ENCODE measurements at places on chromosomes 12 and 14.

DNA sequence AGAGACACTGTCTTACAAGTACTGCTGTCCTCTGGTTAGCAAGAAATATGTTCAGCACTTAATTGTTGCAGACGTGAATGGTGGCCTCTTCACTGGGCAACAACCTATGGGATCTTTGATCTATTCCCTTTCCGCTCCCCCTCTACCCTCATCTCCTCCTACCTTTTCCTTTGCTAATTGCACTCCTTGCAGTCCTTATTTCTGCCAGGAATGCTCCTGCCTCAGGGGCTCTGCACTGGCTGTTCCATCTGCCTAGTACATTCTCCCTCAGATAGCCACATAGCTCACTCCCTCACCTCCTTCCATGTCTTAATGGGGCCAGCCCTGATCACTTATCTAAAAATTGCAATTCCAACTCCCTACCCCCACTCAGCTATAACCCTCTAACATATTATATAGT lies 4.5 kb upstream of the NFYB start:
- DNase-seq = no peak

DNA sequence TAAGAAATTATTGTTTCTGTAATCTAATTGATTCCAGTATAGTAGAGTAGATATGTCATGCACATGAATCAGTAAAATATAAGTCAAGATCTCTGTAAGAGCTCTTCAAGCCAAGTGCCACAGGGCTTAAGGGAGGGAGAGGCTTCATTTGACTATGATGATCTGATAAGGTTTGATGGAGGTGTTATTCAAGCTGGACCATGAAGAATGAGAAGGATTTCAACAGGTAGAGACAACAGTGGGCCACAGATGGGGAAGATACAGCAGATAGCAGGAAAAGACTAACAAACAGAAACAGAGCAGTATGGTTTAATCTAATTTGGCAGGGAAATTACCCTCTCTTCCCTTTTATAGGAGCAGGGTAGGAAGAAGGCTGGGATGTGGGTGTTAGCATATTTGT lies 40.6 kb upstream of the FKBP4 start:
- no peak for DNase-seq

GRCh38 chr12:90990611-90991010 lies 14.2 kb downstream of the EPYC start:
- DNase-seq = no peak

GRCh38 chr12:42426746-42427145 lies 100.8 kb downstream of the PPHLN1 start:
- DNase-seq = peak; percentile 43

- DNase-seq = no peak
These were observed 240.2 kb downstream of the PAX9 start for GRCh38 chr14:36901861-36902260.

- DNase-seq = no peak
These were observed 4.1 kb downstream of the CACNA2D4 start for GRCh38 chr12:1914114-1914911.

DNA sequence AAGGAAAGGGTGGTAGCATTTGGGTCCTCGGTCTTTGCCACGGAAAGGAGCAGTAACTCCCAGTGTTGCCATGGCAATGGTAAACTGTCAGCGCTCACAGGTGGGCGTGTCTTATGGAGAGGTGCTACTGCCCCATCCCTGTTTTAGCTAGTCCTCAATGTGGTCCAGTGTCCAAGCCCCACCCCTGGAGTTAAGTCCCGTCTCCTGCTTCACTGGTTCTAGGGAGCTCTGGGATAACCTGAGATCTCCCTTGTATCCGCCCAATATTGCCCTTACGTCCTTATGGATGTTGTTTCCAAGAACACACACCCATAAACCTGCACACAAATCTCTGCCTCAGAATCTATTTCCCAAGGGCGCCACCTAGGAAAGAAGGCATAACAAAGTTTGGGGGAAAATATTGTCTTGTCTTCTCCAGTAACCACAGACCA lies 64.2 kb downstream of the SPRING1 start:
- DNase-seq = no peak

DNA sequence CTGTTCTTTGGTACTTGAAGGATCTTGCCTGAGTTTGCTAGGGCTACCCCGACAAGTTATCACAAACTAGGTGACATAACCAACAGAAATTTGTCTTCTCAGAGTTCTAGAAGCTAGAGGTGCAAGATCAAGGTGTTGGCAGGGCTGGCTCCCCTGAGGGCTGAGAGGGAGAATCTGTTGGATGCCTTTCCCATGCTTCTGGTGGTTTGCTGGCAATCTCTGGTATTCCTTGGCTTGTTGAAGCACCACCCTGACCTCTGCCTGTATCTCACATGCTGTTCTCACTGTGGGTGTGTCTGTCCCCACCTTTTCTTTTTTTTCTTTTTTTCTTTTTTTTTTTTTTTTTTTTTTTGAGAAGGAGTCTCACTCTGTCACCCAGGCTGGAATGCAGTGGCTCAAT lies 81.2 kb downstream of the VCPKMT start:
- no peak for DNase-seq

DNA sequence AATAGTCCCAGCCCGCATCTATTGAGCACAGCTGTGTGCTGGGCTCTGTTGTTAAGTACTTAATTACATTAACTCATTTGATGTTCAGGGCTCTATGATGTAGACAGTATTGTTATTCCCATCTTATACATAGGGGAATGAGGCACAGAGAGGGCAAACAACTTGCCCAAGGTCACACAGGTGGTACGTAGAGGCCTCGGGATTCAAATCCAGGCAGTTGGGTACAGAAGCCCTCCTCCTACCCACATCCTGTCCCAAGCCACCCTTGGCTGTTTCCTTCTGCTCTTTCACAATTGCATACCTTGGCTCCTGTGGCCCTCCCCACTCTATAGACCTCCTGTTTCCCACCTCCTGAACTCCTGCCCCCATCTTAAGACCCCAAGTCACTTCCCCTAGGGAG lies 10.0 kb upstream of the GPR68 start:
- DNase-seq = no peak

DNA sequence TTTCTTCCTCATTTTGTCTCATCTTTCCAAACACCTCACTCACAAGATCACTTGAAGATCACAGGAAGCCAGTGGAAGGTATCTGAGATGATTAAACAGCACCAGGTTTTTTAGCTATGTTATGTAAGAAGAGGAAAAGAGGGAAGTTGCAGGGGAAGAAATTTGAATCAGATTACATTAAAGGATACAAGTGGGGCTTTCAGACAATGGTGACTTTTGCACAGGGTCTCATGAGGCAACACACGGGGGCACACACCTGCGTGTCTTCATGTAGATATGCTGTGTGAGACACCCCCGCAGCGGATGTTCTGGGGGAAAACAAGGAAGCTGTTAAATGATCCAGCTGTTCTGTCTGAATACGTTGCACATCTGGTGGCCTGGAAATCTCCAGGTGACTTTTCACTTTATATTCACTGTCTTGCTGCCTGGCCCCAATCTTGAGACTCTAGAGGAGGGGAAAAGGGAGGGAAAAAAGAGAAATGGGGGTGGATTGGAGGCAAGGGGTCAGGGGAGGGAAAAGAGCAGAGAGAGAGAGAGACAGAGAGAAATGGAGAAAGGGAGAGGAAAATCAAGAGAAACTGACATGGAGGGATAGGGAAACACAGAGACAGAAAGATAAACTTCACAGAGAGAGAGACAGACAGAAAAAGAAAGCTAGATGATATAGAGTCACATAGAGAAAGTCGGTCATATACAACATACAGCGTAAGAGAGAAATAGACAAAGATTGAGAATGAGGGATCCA lies 36.3 kb upstream of the PPP1CC start:
- DNase-seq = no peak

DNA sequence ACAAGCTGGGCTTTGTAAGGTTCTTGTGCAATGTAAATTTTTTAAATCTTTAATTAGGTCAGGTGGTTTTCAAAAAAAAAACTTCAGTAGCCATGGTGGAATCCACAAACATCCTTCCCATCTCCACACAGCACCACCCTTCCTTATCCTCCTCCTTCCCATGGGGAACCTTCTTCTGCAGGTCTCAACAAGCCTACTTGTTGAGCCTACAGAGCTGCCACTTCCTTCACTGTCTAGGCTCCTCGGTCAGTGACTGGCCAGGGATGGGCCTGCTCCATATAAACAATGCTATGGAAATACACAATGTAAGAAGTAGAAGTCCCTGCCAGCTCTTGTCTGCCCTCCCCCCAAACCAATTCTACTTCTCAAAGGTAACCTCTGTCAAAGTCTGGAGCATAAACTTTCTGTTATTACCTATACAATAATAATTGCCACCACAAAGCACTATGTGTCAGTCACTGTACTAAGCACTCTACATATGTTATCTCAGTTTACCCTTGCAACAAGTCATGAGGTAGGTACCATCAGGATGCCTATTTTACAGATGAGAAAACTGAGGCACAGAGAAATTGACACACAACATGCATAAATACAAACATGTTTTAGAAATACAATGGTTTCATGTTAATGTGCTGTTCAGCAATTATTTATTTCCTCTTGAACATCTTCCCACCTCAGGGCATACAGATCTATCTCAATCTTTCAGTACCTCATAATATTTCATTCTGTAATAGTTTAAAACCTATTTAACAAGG lies 17.4 kb downstream of the LIMA1 start:
- no peak for DNase-seq

GRCh38 chr12:114729731-114730130 lies 45.8 kb upstream of the TBX3 start:
- peak; percentile 26 for DNase-seq

- DNase-seq = no peak
These were observed 185.4 kb downstream of the TMTC2 start for GRCh38 chr12:82872088-82872487.

- DNase-seq = no peak
These were observed 24.7 kb upstream of the ATP5MC2 start for GRCh38 chr12:53700567-53700966.

DNA sequence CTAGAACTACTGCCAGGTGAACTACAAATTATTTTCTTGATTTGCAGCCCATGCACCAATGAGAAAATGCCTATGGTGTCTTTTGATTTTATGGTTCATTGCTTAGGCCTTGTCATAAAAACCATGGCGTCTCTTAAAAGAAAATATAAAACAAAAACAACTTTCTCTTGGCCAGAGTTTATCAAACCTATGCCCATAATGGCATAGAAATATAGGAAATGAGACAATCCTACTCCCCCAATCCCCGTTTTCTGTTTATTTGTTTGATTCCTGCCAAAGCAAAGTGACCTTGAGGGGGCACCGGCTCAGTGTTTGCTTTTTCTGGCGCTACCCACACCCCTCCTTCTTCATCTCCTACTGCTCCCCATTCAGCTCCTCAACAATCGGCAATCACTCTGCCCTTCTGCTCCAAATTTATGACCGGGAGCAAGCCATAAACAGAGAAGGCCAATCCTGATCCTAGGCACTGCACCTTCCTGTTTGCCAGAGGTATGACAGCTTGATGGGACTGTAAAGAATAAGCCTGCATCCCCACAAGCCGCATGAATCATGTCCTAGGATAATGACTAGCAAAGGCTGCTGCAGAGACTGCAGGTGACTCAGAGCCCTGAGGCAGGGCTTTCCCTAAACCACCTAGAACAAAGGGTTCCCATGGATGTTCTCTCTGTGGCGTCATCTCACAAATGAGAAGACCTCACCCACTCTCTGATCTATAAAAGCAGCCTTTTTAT lies 874.9 kb downstream of the NRXN3 start:
- peak; percentile 87 for DNase-seq

- DNase-seq = peak; percentile 60
These were observed 1.3 kb upstream of the SLC41A2 start for GRCh38 chr12:104959335-104959841.

GRCh38 chr12:11228296-11228879 lies 41.1 kb downstream of the PRB3 start:
- DNase-seq = peak; percentile 41

- DNase-seq = peak; percentile 91
These were observed 25.7 kb upstream of the CDK17 start for GRCh38 chr12:96425951-96426350.
